ENCODE measurements at places on chromosomes 6 and 20.

DNA sequence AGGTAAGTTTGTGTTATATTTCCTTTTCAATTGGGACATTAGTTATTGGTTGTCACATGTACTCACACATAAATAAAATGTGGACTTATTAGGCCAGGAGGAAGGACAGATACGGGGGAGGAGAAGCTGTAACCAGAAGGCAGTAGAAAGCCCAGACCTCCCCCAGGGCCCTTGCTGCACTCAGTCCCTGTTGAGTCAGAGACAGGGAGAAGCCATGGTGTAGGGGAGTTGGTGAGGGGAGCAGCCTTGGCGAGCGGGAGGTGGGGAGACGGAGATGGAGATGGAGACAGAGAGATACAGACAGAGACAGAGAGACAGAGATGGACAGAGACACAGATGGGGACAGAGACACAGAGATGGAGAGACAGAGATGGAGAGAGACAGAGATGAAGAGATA, 263.2 kb downstream of the DLL1 start:
- no peak for DNase-seq

- no peak for DNase-seq
Observed at GRCh38 chr6:94698773-94699172, 878.6 kb upstream of the MANEA start.

- DNase-seq = no peak
Observed at GRCh38 chr20:35004749-35005462, 49.2 kb downstream of the MYH7B start.

- no peak for DNase-seq
Observed at GRCh38 chr6:158184608-158185007, 16.5 kb downstream of the GTF2H5 start.

GRCh38 chr20:52481443-52481842, 289.9 kb upstream of the ZFP64 start:
- no peak for DNase-seq

Data from HAP-1 (cell line).